ENCODE measurements at places on chromosomes 5 and 9. TPM values are rescaled to one million over a fixed set of nuclear protein-coding genes. Genes with fewer than 3 reads are reported as not detected.

- no peaks in the 10 kb centered on the region for H3K36me3 ChIP-seq
- H3K4me3 ChIP-seq = no peak overlapping the region
- H3K27ac ChIP-seq = peak overlapping the region; percentile 91
- DNase-seq = no peak
- H3K4me1 ChIP-seq = peaks cover 74% of the 10 kb centered on the region
These were observed 104.3 kb downstream of the PDE4D start for GRCh38 chr5:59789197-59789596.

- no peak overlapping the region for H3K27ac ChIP-seq
- no peak overlapping the region for H3K4me3 ChIP-seq
- no peaks in the 10 kb centered on the region for H3K36me3 ChIP-seq
- peaks cover 17% of the 10 kb centered on the region for H3K4me1 ChIP-seq
These were observed 11.1 kb upstream of the PAIP1 start for GRCh38 chr5:43567967-43568366.

DNA sequence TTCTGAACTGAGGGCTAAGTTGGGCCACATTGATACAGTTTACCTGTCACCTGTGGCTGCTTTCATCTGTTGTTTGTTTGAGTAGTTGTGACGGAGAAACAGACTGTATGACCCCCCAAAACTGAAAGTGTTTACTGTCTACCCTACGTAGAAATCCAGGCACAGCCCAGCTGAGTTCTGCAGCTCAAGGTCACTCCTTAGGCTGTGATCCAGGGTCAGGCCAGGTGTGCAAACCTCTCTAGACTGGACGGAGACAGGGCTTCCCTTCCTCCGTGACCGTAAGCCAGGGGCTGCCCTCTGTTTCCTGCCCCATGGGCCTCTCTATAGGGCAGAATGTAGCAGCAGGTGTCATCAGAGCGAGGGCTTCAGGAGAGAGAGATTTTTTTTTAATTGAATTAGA lies 207.9 kb upstream of the OTULINL start:
- peak overlapping the region; percentile 18 for H3K27ac ChIP-seq
- no peak overlapping the region for H3K4me3 ChIP-seq
- no peaks in the 10 kb centered on the region for H3K27me3 ChIP-seq
- no peak for DNase-seq

DNA sequence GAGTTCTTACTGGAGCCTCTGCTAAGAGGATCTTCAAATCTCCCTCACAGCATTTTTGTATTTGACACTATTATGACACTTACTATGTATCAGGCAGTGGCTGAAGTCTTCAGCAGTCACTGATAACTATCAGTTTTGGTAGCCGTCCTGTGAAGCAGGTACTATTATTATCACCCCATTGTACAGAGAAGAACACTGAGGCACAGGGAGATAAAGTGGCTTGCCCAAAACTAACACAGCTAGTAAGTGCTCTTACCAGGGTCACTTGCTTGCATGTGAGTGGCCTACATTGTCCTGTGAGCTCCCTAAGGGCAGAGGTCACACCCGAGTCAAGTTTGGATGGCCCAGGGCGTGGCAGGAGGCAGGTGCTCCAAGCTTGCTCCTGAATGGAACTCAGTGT lies 16.8 kb downstream of the GABBR2 start:
- peaks cover 28% of the 10 kb centered on the region for H3K27me3 ChIP-seq
- no peaks in the 10 kb centered on the region for H3K4me1 ChIP-seq
- DNase-seq = no peak
- no peak overlapping the region for H3K4me3 ChIP-seq
- H3K27ac ChIP-seq = no peak overlapping the region
- H3K36me3 ChIP-seq = no peaks in the 10 kb centered on the region

GRCh38 chr9:16771356-16771755 lies 99.1 kb downstream of the BNC2 start:
- H3K27me3 ChIP-seq = no peaks in the 10 kb centered on the region
- no peak overlapping the region for H3K4me3 ChIP-seq
- no peak for DNase-seq
- H3K27ac ChIP-seq = no peak overlapping the region

DNA sequence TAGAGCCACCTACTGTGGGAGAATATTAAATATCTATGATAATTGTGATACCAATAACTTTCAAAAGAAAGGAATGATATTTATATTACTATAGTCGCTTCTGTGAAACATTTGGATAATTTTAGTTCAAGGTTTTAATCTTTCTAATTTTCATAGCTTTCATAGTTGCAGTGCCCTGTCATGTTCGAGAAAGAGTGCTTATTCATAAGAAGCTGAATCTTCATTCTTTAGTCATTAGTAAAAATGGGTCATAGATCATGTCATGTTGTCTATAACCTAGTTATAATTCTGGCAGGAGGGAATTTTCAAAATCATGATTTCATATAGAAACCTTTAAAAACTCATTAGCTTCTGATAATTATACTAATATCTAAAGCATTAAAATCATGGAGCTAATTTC lies 685.6 kb downstream of the CETN3 start:
- H3K36me3 ChIP-seq = no peaks in the 10 kb centered on the region
- no peak for DNase-seq
- no peak overlapping the region for H3K4me3 ChIP-seq
- peaks cover 6% of the 10 kb centered on the region for H3K4me1 ChIP-seq
- H3K27me3 ChIP-seq = no peaks in the 10 kb centered on the region

DNA sequence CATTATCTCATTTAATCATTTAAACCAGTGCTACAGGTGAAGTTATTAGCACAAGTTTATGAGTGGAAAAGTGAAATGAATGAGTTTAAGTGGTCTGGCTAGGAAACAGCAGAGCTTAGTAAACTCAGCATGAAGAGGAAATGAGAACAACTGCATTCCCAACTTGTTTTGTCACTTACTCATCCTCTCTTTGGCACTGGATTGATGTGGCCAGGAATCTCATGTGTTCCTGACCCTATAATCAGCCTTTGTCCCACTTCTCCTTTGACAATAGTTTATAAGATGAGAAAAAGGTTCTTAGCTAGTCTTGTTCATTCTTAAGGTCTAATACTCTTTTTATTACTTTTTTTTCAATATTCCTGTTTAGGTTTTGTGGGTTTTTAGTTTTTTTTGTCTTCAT lies 559.2 kb upstream of the TLE4 start:
- no peak overlapping the region for H3K27ac ChIP-seq
- peaks cover 3% of the 10 kb centered on the region for H3K36me3 ChIP-seq
- peaks cover 27% of the 10 kb centered on the region for H3K4me1 ChIP-seq

- H3K4me1 ChIP-seq = peaks cover 8% of the 10 kb centered on the region
- H3K27me3 ChIP-seq = no peaks in the 10 kb centered on the region
- H3K4me3 ChIP-seq = no peak overlapping the region
These were observed 139.4 kb downstream of the GNAQ start for GRCh38 chr9:77892171-77892570.

DNA sequence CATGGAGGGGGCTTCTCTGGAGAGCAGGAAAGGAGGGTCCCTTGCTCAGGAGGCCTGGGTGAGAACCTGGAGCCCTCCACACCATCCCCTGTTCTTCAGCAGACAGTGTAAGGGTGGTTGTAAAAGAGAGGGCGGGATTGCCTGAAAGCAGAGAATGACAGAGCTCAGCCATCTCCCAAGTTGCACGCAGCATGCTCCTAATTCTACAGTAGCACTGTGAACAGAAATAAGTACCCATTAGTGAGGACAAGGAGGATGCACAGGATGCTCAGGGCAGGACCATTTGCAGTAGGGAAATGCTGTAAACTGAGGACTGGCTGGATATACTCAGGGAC lies 8.4 kb downstream of the CCDC69 start:
- H3K27ac ChIP-seq = no peak overlapping the region
- no peaks in the 10 kb centered on the region for H3K36me3 ChIP-seq
- H3K4me3 ChIP-seq = no peak overlapping the region
- no peaks in the 10 kb centered on the region for H3K4me1 ChIP-seq
- no peak for DNase-seq
- H3K27me3 ChIP-seq = peaks cover 2% of the 10 kb centered on the region

DNA sequence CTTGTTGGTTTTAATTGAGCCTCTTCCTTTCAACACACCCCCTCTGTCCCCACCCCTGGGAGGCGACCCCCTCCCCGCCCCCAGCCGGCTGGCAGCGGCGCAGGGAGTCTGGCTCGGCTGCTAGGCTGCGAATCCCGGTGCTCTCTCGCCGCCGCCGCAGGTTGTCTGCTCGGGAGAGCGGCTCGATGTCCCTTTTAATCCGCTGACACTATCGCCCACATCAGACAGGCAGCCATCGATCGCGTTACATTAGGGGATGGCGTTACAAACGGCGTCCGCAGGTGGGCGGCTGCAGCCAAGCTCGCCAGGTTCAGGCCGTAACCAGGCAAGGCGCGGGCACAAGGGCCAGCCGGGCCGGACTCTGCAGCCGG lies 1.3 kb downstream of the NR2F1-AS1 start:
- no peak for DNase-seq
- H3K27me3 ChIP-seq = no peaks in the 10 kb centered on the region
- no peak overlapping the region for H3K4me3 ChIP-seq
- no peaks in the 10 kb centered on the region for H3K36me3 ChIP-seq

DNA sequence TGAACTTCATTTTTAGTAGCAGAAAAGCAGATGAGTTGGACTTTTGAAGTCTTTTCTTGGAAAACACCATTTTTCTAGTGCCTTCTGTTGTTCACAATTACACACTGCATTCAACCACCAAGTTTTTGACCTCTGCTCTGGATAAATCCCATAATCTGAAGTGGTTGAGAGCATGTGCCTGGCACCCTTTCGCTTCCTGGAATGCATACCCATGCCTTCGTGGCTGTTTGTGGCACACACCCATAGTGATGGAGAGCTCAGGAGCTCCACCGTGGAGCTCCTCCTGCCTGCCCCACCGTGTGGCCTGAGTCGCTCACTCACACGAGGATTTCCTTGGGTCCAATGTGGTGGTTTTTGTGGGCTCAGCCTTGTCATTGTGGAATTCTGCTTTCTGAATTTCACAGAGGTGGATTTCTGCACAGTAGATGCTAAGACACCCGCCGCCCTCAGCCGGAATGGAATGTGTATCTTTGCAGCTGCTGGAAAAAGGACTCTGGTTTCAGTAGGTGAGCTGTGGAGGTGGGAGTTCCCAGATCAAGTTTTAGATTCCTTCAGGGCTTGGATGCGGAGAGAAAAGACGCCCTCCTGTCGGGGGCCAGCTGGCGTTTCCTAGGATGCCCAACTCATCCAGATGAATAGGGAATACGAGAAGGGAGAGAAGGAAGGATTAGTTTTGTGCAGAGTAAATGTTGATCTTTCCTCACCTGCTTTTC lies 500.4 kb downstream of the IRX1 start:
- H3K27me3 ChIP-seq = no peaks in the 10 kb centered on the region
- H3K27ac ChIP-seq = no peak overlapping the region
- no peaks in the 10 kb centered on the region for H3K36me3 ChIP-seq
- no peak overlapping the region for H3K4me3 ChIP-seq

DNA sequence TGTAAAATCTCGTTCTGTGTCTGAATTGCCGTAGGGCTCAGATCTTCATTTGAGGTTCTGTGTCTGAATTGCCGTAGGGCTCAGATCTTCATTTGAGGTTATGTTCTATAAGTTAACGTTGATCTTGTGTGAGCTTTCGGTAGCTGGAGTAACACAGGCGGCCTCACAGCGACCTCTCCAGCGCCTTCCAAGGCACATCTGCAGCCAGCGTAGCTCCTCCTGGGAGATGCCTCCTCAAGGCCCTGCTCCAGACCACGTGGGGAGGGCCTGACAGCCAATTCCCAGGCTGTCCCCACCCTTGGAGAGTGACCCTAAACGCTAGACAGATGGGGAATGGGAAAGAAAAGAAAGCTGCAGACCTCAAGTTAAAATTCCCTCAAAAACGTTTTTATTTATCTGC lies 8.7 kb upstream of the AHRR start:
- H3K27ac ChIP-seq = peak overlapping the region; percentile 23
- H3K27me3 ChIP-seq = no peaks in the 10 kb centered on the region
- peaks cover 13% of the 10 kb centered on the region for H3K4me1 ChIP-seq

DNA sequence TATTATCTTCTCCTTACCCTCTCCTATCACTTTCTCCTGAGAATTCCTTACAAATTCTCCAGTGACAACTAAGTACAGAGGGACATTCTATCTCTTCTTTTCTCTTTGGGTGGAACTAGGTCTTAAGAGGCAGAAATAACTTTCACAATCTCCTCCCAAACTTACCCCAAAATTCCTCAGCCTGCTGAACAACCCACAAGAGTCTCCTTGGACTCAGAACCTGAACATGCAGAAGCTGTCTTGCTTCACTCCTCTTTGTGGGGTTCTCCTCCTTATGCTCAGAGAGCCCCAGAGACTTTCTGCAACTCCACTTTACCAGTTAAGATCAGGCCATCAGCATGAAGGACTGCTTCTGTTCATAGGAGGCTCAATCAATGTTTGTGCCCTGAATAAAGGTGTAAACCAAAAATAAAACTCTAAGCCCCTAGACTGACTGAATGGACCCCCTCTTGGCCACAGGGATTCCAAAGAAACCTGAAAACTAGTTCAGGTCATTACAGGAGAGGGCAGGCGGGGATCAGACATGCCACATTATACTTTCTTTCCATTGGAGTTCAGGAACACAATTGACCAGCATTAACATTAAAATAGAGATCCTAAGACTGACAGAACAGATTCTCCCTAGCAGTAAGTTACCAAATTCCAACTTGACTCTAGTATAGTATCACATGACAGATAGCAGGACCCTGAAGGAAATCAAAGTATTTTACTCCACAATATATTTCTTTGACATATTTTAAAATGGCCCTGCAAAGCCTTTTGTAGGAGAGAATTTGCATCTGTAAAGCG lies 179.7 kb upstream of the FBXL17 start:
- H3K27me3 ChIP-seq = peaks cover 3% of the 10 kb centered on the region
- peaks cover 9% of the 10 kb centered on the region for H3K4me1 ChIP-seq
- DNase-seq = no peak
- no peaks in the 10 kb centered on the region for H3K36me3 ChIP-seq

DNA sequence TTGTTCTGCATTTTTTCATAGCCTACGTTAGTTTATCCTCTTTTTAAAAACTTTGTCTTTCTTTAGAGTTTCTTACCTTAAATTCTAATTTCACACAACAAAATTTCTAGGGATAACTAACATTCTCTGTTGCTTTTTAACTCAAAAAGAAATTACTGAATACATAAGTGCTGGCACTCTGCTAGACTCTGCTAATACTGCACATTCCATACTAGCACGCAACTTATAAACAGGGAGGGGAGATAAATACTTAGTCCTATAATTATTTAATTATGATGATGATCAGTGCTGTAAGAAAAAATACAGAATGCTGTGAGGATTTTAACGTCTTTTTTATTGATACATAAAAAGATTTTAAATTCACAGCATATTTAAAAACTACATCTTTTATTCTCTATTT lies 25.1 kb downstream of the RNF145 start:
- peaks cover 69% of the 10 kb centered on the region for H3K4me1 ChIP-seq
- H3K36me3 ChIP-seq = peaks cover 21% of the 10 kb centered on the region
- peak overlapping the region; percentile 98 for H3K27ac ChIP-seq
- H3K27me3 ChIP-seq = no peaks in the 10 kb centered on the region

GRCh38 chr9:133463234-133463863 lies 3.6 kb downstream of the CACFD1 start:
- H3K4me3 ChIP-seq = no peak overlapping the region
- peaks cover 16% of the 10 kb centered on the region for H3K4me1 ChIP-seq
- peaks cover 9% of the 10 kb centered on the region for H3K36me3 ChIP-seq
- H3K27me3 ChIP-seq = no peaks in the 10 kb centered on the region
- no peak overlapping the region for H3K27ac ChIP-seq

- H3K4me3 ChIP-seq = no peak overlapping the region
- H3K27me3 ChIP-seq = no peaks in the 10 kb centered on the region
- peaks cover 20% of the 10 kb centered on the region for H3K36me3 ChIP-seq
- no peak overlapping the region for H3K27ac ChIP-seq
- H3K4me1 ChIP-seq = no peaks in the 10 kb centered on the region
These were observed 34.1 kb upstream of the NANS start for GRCh38 chr9:98022447-98022846.

C9orf152 gene
- total RNA-seq = not detected

RASA1 gene
- 29.3 TPM for total RNA-seq

SVEP1 gene
- 2.8 TPM for total RNA-seq

PCDHB5 gene
- total RNA-seq = 7.5 TPM

MYOT gene
- total RNA-seq = not detected

PCDHB8 gene
- total RNA-seq = 1.1 TPM

TRPM6 gene
- not detected for total RNA-seq

MAP1B gene
- total RNA-seq = 207 TPM

CCDC180 gene
- 14.5 TPM for total RNA-seq

SLCO6A1 gene
- total RNA-seq = 0.78 TPM

Measured in osteocyte (in vitro differentiated cells).